K562 (cell line): ENCODE measurements at places on chromosomes 3 and 15.

DNA sequence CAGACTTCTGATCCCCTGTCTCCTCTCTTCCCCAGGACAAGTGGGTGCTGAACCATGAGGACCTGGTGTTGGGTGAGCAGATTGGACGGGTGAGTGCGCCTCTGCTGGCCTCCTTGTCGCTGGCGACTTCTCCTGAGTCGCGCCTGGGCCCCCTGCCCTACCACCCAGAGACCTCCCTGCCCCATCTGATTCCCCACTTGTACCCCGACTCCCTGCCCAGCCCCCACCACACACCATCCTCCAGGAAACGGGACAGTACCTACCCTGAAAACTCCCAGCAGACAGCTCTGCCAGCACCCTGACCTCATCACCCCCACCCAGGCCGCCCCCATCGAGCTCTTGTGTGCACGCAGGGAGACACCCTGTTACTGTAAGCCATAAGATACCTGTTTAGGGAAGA, 7.7 kb downstream of the FES start:
- no peak for DNase-seq

GRCh38 chr3:40714771-40715345, 190.1 kb downstream of the ZNF621 start:
- no peak for DNase-seq

GRCh38 chr3:169594402-169594801, 69.1 kb downstream of the MECOM start:
- no peak for DNase-seq

GRCh38 chr3:107092121-107092520, 285.1 kb upstream of the CCDC54 start:
- DNase-seq = no peak

DNA sequence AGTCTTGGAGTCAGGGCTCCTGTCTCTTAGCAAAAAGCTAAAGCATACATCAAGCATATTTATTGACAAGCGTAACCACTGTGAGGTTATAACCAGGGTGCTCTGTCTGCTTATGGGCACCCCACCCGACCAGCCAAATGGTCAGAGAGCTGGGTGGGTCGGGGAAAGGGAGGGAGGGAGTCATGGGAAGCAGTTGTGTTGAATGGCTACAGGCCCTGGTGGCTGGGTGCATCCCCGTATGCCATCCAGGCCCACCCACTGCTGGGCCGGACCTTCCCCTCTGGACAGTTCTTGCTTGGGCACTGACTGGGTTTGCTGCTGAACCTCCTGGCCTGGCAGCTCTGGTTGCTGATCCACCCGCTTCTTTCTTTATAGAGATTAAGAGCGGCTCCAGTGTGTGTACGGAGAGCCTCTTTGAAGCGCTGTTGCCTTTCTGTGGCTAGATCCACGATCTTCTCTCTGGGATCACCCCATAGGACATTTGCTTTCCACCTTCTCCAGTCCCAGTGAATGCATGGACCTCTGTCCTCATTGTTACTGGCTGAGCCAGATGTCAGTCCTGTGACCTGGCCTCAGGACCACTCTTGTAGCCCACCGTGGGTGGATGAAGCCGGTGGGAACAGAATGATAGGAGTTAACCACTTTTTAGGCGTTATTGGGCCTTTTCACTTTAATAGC, 59.6 kb downstream of the SMAD3 start:
- peak; percentile 39 for DNase-seq

DNA sequence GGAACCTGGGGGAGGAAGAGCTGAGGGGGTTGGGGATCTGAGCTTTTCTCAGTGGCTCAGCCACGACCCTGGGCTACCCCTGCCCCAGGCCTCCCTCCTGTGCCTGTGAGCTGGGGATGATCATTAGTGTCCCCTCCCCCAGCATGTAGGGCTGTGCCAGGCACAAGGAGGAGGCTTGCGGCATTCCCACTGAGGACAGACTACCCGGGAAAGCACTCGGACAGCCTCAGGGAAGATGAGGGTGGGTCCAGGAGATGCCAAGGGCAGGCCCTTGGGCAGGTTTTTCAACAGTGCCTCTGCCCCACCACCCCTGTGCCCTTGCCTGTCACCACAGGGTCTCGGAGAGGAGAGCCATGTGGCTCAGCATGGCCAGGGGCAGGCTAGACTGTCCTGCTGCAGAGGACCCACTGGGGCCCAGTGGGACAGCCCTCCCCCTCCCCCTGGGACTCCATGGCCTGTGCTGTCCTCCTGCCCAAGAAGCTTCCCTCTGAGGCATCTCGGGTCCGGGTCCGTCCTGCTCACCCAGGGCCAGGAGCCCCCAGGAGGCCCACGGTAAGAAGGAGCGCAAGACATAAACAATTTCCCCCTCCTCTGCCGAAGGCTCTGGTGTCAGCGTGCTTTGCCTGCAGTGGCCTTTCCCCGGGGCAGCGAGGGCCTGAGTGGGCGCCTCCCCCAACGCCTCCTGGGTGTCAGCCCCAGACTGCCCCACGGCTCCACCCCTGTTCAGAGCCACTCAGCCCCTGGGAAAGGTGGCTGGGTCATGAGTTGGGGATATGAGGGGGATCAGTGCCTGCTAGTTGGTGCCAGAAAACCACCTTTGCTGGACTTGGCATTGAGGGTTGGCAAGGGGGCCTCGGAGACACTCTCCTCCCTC, 192.5 kb downstream of the GOLGA6L6 start:
- DNase-seq = no peak

DNA sequence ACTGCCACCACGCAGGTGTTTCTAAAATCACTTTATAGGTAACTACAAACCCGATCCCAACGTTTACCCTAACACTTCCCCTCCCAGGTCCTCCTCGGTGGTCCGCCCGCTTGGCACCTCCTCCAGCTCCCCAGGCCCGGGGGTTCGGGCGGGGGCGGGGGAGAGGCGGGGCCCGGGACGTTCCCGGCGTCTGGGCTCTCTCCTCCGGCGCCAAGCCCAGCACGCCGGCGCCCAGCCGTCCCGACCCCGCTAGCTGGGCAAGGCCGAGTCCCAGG, 562 bp downstream of the CGGBP1 start:
- DNase-seq = no peak

DNA sequence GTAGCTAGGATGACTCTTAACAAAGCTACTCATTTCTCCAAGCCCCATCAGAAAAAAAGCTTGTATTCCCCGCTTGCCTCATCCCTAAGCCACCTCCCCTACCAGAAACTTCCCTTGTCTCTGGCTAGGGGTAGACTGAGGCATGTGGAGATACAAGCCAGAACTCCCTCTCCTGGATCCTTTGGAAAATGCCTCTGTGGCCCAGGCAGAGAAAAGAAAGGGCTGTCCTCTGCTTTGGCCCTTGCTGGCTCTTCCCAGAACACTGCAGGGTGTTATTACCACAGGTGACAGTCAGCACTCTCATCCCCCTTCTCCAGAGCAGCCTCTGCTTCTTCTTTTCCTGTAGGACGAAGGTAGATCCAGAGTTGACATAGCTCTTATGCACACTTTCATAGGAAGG, 15.2 kb downstream of the RMDN3 start:
- DNase-seq = no peak

DNA sequence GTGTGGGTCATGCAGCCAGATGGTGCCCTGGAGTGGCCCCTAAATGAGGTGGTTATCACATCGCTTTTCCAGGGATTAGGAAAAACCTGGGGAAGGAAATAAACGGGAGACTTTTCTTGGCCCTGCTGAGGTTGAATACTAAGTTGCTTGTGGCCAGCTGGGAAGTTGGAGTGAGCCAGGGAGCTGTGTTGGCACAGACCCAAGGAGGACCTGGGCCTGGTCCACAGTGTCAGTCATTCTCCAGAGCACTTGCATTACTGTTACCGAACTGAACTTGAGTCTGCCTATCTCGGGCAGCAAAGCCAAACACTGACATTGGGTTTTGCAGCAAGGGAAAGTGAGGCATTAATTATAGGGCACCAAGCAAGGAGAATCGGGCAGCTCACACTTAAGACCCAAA, 339.0 kb downstream of the GABRB3 start:
- no peak for DNase-seq

DNA sequence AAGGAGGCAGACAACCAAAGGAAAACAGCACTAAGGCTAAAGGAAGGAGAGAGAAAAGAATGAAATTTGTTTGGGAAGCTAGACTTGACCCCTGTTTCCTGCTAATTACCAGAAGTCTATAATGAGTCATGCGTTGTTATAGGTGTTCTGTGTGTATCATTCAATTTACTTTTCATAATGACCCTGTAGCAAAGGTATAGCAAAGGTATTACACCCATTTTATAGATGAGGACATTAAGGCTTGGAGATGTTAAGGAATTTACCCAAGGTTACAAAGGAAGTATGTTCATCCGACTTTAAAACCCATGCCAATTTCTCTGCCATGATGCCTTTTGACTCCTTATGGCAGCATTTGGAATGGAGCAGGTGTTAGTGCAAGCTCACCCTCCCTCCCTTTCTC, 54.9 kb downstream of the RAP2B start:
- DNase-seq = no peak

- no peak for DNase-seq
Measured at GRCh38 chr3:136277115-136277514, 27.0 kb downstream of the PCCB start.

- DNase-seq = no peak
Measured at GRCh38 chr3:7241584-7242302, 380.8 kb downstream of the GRM7 start.

DNA sequence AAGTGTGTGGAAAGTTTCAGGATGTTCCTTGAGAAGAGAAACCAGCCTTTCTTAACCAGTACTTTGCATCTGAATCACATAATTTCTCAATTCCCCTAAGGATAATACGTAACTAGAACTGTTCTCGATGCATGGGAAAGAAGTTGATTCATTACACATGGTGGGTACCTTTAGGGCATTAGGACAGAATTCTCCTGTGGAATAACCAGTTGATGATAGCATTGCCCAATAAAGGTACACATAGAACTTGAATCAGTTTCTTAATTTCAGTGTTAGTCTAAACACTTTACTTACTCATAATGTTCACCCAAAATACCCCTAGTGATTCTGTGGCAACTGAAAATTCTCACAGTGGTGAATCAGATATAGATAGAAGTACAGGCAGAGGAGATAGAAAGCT, 1030.9 kb downstream of the ROBO1 start:
- no peak for DNase-seq

- DNase-seq = no peak
Measured at GRCh38 chr3:161230621-161231171, 9.6 kb downstream of the NMD3 start.

DNA sequence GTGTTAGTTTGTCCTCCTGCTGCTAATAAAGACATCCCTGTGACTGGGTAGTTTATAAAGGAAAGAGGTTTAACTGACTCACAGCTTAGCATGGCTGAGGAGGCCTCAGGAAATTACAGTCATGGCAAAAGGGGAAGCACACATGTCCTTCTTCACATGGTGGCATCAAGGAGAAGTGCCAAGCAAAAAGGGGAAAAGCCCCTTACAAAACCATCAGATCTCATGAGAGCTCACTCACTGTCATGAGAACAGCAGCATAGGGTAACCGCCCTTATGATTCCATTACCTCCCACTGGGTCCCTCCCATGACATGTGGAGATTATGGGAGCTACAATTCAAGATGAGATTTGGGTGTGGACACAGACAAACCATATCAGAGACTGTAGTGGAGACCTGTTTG, 27.0 kb downstream of the TM2D3 start:
- no peak for DNase-seq

GRCh38 chr3:89983449-89983848, 876.0 kb downstream of the EPHA3 start:
- no peak for DNase-seq

DNA sequence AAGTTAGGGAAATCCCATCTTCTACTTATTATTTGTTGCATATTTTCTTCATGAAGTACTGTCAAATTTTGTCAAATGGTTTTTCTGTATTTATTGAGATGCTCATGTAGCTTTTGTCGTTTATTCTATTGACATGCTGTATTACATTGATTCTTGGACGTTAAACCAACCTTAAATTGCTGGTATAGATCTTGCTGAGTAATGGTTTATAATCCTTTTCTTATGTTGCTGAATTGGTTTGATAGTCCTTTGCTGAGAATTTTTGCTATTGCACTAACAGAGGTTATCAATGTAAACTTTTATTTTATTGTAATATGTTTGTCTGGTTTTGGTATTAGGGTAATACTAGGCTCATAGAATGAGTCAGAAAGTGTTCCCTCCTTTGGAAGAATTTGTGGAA, 54.3 kb upstream of the COL6A5 start:
- DNase-seq = no peak

GRCh38 chr15:82900511-82901060, 51.9 kb downstream of the HOMER2 start:
- DNase-seq = no peak

DNA sequence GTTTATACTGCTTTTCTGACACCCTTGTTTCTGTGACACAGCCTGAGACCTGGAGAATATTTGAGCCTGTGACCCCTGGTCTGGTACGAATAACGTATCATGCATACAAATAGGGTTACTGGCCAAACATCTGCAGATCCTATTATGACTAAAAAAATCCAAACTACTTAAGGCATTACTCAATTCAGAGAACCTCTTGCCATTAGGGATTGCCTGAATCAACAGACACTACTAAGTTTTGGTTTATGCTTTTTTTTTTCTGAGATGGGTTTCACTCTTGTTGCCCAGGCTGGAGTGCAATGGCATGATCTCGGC, 35.4 kb downstream of the OSBPL10 start:
- no peak for DNase-seq

GRCh38 chr3:44924457-44925084, 50.2 kb downstream of the TGM4 start:
- no peak for DNase-seq

GRCh38 chr3:177461765-177462164, 264.5 kb upstream of the TBL1XR1 start:
- no peak for DNase-seq

DNA sequence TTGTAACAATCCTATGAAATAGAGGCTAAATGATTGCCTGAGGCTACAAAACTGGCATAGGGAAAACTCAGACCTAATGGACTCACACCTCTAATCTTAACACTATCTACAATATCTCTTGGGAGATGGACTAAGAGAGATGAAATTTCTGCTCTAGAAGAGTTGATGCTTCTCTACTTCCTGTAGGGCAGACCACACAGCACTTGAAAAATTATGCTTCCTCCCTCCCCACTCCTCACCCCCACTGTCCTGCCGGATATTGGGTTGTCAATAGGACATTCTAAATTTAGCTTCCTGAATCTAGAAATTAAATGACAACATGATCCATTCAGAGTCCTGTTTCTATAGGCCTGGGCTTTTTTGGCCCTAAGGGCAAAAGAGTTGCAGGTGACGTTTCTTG, 295.6 kb downstream of the GAP43 start:
- DNase-seq = no peak

- no peak for DNase-seq
Measured at GRCh38 chr3:130932979-130933378, 39.1 kb downstream of the ATP2C1 start.
